Subcutaneous adipose tissue (tissue), 4 donors: ENCODE measurements at places on chromosomes 4 and X. TPM values are rescaled to one million over a fixed set of nuclear protein-coding genes. Genes with fewer than 3 reads are reported as not detected.

The FHIP1A gene
- total RNA-seq = 0.98 TPM

The TMEM165 gene
- 193 TPM for total RNA-seq

The SAGE1 gene
- not detected for total RNA-seq

The MXRA5 gene
- total RNA-seq = 1.7 TPM

The HSFX4 gene
- total RNA-seq = not detected

The SLITRK4 gene
- 55.1 TPM for total RNA-seq
